ENCODE measurements at places on chromosomes 5 and 9.

DNA sequence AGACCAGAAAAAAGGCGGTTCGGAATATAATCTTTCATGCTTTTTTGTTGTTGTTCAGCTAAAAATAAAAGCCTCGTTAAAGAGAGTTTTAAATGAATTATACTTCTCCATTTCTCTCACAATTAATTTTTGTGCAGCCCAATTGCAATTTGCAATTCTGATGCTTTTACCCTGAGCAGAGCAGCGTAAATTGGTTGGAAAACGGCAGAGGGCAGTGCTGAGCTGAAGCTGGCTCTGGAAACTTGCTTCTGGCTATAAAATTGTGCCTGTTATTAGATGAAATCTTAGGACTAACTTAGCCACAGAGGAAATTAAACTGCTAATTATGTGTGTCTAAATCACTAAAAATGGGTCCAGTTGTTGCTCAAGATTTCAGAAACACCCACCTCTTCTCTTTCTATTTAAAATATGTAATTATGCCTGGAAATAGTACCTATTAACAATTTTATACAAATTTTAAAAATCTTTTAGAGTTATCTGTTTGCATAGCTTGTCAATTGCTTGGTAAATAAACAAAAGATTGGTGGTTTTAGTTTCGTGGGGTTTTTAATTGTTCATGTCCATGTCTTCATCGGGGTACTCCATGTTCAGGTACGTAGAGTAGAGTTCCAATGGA is 441.8 kb upstream of the TLE4 start:
- DNase-seq = peak; percentile 39

DNA sequence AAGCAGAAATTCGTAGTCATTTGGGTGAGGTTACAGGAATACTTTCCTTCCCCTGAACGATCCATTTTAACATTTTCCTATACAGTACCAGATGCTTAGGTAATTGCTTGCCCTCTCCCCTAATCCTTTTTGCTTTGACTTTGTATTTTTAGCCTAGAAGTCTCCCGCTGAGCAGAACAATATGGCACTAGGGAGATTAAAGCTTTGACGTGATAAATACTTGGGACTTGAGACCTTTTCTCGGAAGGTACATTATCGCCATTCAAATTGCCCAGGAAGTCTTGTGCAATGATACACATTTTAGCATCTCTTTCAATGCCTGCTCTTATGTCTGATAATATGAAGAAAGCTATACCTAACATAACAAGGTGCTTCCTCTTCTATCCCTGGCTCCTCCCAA is 22.9 kb upstream of the SPATA31C2 start:
- no peak for DNase-seq

- no peak for DNase-seq
Measured at GRCh38 chr5:172119921-172120688, 67.9 kb downstream of the STK10 start.

- no peak for DNase-seq
Measured at GRCh38 chr9:106728860-106729259, 134.1 kb upstream of the ZNF462 start.

- DNase-seq = no peak
Measured at GRCh38 chr9:76417394-76417793, 23.2 kb upstream of the RFK start.

GRCh38 chr9:109870365-109870764 is 90.4 kb downstream of the PALM2AKAP2 start:
- DNase-seq = no peak

DNA sequence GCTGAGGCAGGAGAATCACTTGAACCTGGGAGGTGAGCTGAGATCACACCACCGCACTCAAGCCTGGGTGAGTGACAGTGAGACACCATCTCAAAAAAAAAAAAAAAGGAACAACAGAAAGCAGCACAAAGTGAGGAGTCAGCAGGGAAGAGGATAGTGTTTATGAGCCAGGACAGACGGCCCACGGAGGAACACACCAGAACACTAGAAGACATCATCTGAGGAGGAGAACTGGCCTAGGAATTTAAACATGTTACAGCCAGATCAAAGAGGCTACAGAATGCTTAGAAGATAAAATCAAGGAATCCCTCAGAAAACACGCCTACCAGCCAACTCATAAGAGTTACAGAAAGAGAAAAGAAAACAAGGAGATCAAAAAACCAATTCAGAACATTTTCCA is 12.2 kb downstream of the UBAC1 start:
- no peak for DNase-seq

DNA sequence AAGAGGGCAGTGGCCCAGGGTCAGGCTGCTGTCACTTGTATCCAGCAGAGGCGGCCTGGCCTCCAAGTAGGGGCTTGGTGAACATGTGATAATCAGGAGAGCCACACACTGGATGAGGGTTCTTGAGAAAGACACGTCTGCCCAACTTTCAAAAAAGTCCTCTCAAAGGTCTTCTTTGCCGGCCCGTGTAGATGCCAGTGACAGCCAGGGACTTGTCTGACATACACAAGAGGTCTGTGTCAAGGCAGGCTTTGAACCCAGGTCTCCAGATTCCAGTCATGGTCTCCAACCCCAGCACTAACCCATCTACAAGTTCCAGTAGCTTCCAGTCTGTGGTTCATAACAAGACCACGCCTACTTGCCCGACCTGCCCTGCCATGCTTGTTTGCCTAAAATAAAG is 7.9 kb upstream of the AMBP start:
- DNase-seq = no peak

DNA sequence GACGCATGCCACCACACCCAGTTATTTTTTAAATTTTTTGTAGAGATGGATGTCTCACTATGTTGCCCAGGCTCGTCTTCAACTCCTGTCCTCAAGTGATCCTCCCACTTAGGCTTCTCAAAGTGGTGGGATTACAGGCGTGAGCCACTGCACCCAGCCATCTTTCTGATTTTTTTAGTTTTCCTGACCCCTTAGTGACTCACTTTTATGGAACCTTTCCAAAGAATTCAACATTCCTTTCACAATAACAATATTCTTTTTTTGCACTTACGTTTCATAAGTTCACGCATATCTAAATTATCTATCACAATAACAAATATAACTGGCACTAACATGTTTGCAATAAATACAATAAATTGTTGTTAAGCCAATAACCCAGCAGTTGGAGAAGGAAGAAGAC is 8.5 kb downstream of the ELOVL7 start:
- DNase-seq = no peak

DNA sequence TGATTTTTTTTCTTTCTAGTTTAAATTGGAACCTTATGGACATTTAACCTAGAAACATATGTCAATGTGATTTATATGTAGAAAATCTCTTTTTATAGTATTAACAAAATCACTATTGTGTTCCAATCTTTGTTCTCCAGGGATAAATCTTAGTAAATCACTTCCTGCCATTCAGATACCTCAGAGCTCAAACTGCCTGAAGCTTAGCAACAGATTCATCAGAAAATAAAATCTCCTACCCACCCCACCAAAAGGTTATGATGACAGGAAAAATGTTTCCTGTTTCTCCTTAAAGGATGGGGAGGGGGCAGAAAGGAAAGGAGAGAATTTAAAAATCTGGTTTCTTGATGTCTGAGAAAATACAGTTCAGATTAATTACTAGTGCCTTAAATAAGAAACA is 105.0 kb upstream of the TUT7 start:
- no peak for DNase-seq

GRCh38 chr5:159049844-159050315 is 49.8 kb downstream of the EBF1 start:
- no peak for DNase-seq

DNA sequence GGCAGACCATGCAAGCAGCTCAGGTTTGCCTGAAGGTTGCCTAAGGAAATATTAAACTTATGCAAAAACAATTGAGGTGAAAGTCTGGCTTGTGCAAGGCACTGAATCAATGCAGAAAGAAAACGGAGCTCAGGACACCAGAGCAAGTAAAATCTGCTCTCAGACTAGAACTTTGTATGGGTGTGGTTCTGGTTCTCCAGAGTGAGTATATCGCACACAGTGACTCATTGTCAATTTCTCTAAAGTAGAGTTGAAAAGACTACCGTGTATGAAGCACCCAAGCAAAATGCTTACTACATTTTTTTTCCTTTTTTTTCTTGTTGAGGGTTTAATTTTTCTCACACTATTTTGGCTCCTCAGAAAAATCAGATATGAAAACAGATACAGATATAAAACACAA is 650.3 kb upstream of the CDH10 start:
- no peak for DNase-seq

DNA sequence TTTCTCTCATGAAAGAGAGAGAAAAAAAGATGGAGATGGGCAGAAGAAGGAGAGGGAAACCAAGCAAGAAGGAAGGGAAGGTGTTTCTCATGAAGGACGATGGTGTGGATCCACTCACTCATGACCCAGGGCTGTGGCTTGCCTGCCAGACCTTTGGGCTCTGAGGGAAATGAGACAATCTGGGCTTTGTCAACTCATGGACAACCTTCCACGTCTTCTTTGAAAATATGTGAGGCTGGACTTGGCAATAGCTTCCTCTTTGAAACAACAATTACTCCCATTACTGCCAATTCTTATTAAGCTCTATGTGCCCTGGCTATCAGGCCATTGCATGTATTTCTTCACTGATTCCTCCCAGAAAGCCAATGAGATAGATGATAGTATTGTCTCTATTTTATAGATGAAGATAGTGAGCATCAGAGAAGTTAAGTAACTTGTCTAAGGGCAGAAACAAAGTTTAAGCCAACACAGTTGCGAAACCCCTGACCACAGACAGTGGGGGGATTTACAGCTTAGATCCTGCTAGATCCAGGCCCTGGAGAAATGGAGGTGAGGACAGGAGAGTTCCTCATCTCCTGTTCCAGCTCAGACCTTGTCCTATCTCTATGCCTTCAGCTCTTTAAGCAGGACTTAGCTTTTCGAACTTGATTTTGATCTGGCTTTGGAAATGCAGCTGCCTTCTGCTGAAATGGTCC is 132.4 kb downstream of the GCNT1 start:
- DNase-seq = no peak
